Endodermal cell (in vitro differentiated cells): ENCODE measurements at places on chromosomes 4 and X.

DNA sequence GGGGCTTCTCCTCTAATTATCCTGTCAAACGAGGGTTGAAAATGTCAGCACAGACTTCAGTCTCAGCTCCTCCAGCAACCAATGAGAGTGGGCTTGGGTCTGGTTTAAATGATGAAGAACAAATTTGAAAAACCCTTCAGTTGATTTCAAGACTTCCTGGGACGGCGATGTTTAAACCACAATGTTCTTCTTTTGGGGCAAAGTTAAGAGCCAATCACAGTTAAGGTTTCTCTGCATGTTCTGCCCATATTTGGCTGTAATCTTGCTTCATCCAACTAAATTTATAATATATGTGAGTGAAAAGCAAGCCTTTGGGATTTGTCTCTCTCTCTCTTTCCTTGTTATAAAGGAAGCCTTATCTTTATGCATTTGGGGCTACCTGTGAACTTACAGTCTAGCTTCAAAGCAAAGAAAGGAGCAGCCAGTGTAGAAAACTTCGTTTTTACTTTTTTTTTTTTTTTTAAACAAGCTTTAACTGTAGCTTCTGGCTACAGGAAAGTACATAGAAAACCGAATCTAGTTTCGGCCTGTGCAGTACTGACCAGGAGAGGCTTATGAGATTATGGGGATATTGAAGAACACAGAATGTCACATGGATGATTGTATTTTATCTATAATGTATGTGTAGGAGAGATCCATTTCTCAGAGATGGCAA lies 46.8 kb upstream of the FAM9C start:
- H3K4me3 ChIP-seq: no peak overlapping the region
- DNase-seq: no peak
- H3K27me3 ChIP-seq: no peaks in the 10 kb centered on the region
- no peaks in the 10 kb centered on the region for H3K4me1 ChIP-seq

DNA sequence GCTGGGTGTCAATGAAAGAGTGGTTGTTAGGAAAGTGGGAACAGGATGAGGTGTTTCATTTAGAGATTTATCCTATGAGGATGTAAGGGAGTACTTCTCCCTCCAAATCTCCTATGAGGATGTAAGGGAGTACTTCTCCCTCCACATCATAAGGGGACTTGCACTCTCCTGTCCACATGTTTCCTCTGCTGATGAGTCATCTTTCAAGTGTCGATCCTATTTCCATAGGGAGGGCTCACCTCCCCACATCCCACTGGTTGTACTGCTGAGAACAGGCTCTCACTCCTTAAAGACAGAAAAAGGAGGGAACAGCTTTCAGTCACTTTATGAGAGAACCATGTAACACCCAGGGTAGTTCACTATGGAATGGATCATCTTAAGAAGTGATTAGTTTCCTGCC lies 65.0 kb downstream of the INPP4B start:
- H3K36me3 ChIP-seq: no peaks in the 10 kb centered on the region
- DNase-seq: no peak
- H3K27me3 ChIP-seq: no peaks in the 10 kb centered on the region

DNA sequence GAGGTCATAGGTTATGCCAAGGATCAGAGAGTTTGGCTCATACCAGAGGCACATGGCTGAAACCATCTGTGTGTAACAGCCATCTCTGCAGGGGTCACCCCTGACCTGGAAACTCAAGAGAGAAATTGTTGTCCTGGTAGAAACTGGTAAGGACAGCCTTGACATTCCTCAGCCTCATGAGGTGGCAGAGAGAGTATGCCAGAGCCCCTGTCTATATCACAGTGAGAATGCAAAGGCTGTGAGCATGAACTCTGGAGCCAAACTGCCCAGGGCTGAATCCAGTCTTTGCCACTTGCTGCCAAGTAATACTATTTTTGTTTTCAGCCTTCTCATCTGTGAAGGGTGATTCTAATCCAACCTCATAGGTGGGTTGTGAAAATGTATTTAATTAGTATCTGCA lies 37.1 kb upstream of the CCDC149 start:
- H3K27ac ChIP-seq: no peak overlapping the region
- H3K27me3 ChIP-seq: no peaks in the 10 kb centered on the region
- H3K4me3 ChIP-seq: no peak overlapping the region
- H3K4me1 ChIP-seq: no peaks in the 10 kb centered on the region

DNA sequence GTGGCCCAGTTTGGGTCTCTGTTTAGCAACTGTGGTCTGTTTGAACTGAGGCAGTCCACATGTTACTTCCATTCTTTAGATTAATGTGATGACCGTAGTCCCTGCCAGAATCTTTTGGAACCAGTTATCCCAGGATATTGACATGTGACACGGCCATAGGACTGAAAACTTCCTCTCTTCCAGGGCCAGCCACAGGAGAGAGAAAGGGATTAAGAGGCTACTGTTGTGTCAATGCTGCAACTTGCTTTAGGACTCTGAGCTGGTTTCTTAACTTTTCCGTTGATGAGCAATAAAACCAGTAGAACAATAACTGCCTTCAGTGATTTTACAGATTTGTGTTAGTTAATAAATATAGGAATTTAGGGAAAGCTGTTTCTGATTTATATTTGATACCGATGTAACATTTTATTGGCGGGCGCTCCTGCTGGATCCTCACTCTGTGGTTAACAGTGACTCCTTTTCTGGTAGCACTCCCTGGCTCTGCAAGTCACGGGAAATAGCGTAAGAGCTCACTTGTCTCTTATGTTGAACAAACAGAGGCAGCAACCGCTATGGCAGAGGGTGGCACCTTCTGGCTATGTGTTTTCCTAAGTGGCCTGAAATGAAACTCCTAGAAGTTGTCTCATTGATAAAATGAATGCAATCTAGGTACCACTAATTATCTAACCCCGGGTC lies 2.5 kb downstream of the TENM3 start:
- no peaks in the 10 kb centered on the region for H3K36me3 ChIP-seq
- no peak overlapping the region for H3K4me3 ChIP-seq
- DNase-seq: no peak

- H3K27ac ChIP-seq: peak overlapping the region; percentile 69
- peaks cover 27% of the 10 kb centered on the region for H3K4me1 ChIP-seq
- no peaks in the 10 kb centered on the region for H3K27me3 ChIP-seq
- no peak overlapping the region for H3K4me3 ChIP-seq
- no peak for DNase-seq
Measured at GRCh38 chr4:10102474-10103332, 13.9 kb downstream of the WDR1 start.

DNA sequence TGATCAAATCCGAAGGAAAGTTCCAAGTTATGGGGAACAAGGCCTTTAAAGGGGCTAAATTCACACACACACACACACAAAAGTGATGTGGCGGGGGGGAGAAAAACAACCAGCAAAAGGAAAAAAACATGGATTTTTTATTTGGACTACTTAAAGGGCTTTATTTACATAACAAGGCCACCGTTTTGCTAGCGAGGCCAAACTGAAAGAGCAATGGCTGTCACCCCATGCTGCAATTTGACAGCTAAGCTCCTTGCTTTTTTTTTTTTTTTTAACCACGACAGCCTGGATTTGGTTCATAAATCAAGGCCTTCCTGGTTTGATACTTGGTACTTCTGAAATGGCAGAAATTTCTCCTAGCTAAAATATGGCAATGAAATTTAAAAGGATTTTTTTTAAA lies 99.6 kb upstream of the PTCHD1 start:
- no peak overlapping the region for H3K4me3 ChIP-seq
- no peaks in the 10 kb centered on the region for H3K27me3 ChIP-seq

- H3K4me1 ChIP-seq: peaks cover 17% of the 10 kb centered on the region
- peak overlapping the region; percentile 56 for H3K4me3 ChIP-seq
- DNase-seq: peak; percentile 64
- H3K27me3 ChIP-seq: no peaks in the 10 kb centered on the region
- H3K27ac ChIP-seq: no peak overlapping the region
- H3K36me3 ChIP-seq: peaks cover 70% of the 10 kb centered on the region
Measured at GRCh38 chr4:169100670-169101101, 90.6 kb upstream of the CBR4 start.

GRCh38 chr4:140756319-140757231 lies at the start of gene TBC1D9:
TBC1D9 (minus strand) TSS chr4:140756385; CDS start chr4:140756045, 340 bp downstream.
- H3K4me3 ChIP-seq: peak within 1 kb of the TSS; percentile 92
- peaks cover 13% of the 10 kb centered on the region for H3K36me3 ChIP-seq
- H3K27me3 ChIP-seq: no peaks in the 10 kb centered on the region
- peak within 1 kb of the TSS; percentile 83 for H3K27ac ChIP-seq
